Kidney (tissue), 22 donors: ENCODE measurements at places on chromosomes 2 and 18. TPM values are rescaled to one million over a fixed set of nuclear protein-coding genes. Genes with fewer than 3 reads are reported as not detected.

Gene SALL3
- total RNA-seq = 2.0 TPM

DNA sequence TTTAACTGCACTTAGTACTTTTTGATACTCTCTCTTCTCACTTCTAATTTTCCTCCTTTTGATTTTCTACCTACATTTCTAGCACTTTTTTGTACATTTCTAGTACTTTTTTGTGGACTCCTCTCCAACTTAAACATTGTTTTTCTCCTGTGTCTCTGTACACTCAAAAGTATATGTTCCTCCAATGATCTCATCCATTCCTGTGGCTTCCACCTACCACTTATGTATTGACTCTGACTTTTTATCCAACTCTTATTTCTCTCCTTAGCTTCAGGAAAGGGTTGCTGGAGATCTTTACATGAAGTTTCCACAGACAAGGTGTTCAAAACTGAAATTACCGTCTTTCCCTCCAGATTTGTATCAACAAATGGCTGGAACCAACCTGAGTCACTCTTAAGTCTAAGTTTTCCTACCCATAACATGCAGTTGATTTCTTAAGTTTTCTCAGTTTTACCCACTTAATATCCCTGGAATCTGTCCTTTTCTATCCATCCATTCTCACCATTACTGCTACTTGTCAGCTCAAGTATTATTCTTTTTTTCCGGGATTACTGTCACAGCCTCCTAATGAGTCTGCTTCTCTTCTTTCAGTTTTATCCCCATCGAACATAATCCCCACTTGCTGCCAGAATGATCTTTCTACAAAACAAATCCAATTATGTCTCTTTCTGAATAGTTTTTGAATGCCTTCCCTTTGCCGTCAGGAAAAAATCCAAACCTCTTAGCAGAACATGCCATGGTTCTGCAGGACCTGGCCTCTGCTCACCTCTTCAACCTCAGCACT is 22.6 kb upstream of the PELI1 start:
- H3K4me3 ChIP-seq = no peak overlapping the region
- no peaks in the 10 kb centered on the region for H3K36me3 ChIP-seq
- DNase-seq = no peak
- no peak overlapping the region for H3K27ac ChIP-seq
- H3K4me1 ChIP-seq = no peaks in the 10 kb centered on the region

- no peaks in the 10 kb centered on the region for H3K4me1 ChIP-seq
- H3K27me3 ChIP-seq = no peaks in the 10 kb centered on the region
These were observed 34.0 kb upstream of the SESTD1 start for GRCh38 chr2:179298666-179299065.

DNA sequence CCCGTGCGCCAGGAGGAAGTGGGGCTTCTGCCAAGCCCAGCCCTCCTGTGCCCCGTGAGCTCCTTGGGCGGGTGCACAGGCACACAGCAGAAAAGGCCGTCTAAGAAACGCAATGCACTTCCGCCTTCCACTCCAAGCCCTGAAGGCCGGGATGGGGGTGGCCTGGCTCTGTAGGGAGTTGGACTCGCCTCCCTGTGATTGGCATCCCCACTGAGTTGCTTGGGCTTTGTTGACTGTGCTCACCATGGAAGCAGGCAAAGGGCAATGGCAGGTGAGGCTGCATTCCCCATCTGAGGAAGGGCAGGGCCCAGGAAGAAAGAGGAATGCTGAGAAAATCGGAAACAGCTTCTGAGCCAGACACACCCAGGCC is 66.8 kb downstream of the CRACDL start:
- H3K27me3 ChIP-seq = no peaks in the 10 kb centered on the region
- H3K4me1 ChIP-seq = peaks cover 3% of the 10 kb centered on the region
- H3K27ac ChIP-seq = peak overlapping the region; percentile 5
- no peaks in the 10 kb centered on the region for H3K36me3 ChIP-seq
- DNase-seq = peak; percentile 34
- H3K4me3 ChIP-seq = no peak overlapping the region

DNA sequence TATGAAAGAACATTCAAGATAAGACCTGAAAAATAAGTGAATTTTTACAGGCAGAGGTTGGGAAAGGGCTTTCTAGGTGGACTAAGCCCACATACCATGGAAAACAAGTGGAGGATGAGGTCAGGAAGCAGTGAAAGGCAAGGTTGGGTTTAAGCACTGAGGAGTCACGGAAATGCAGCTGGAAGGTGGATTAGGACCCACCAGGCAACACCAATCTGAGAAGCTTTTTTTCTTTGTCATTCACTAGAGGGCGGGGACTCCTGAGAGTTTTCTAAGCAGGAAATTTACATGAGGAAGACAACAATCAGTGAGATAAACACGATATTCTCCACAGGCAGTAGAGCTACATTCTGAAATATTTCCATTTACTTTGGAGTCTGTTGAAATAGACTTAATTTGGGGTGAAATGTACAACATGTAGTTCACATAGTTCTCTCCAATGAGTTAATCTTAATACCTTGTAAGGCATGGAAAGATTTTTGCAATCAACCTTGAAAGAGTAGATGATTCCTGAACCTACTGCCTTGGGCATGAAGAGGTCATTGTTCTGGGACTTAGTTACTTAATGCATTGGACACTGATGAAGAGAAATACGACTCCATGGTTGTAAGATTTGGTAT is 40.7 kb downstream of the VIT start:
- H3K27me3 ChIP-seq = no peaks in the 10 kb centered on the region
- H3K4me1 ChIP-seq = no peaks in the 10 kb centered on the region
- H3K36me3 ChIP-seq = no peaks in the 10 kb centered on the region
- H3K4me3 ChIP-seq = no peak overlapping the region
- DNase-seq = no peak
